Nephron progenitor cell (in vitro differentiated cells): ENCODE measurements at places on chromosomes 2 and 18.

DNA sequence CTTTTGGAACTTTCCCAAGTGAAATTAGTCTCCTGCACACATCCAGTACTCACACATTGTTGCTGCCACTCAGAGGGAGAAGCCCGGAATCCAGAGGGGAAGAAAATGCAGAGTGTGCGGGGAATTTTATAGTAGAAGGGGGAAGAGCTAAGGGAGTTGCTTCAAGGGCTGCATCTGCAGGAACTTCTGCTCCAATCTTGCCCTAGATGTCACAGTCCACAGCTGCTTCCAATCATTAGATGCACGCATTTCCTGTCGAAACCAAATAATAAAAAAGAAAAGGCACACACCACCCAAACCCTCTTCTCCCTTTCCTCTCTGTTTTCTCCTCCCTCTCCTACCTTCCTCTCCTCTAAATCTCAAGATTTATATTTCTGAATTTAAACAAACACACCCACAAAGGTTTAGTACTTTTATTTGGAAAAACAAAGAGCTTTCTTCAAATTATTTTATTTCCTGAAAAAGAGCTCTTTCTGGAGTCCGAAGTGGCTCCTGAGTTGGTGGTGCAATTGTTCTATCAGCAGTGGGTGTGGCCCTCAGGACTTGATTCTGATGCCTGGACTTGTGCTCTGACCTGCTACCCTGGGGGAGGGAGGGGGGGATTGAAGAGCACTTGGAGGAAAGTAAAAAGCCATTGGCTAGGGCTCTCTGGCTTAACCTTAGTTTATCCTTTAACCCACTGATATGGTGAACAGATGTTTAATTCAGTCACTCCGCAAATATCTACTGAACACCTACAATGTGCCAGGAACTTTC lies 72.0 kb downstream of the KCNE4 start:
- DNase-seq, result no peak

DNA sequence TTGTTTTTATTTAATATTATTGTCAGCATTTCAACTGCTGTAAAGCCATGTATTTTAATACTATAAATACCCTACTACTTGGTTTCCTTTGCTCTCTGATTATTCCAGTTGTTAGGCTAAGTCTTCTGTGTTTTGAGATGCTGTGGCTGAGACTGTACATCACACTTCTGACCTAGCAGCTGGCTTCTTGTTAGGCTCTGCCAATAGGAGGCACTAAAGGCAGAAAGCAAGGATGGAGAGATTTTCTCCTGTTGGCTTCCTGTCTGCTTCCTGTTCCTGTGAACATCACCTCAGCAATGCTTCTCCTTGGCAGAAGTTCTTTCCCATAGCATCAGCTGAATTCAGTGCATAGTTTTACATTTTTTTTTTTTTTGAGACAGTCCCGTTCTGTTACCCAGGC lies 68.3 kb upstream of the YPEL5 start:
- DNase-seq, result no peak

DNA sequence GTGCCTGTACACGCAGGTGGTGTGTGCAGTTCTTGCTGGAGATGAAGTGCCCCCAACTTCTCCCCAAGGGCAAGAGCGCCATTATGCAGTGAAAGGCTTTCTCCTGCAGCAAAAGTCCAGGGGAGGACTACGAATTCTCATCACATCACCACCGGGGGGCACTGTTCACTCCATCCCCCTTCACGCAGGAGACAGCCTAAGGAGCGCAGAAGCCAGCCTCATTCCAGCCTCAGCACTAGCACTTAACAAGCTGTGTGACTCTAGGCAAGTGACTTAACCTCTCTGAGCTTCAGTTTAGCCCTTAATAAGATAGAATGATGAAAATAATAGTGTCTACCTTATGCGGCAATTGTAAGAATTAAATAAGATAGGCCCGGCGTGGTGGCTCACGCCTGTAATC lies 32.3 kb downstream of the DNMT3A start:
- peak; percentile 62 for DNase-seq

DNA sequence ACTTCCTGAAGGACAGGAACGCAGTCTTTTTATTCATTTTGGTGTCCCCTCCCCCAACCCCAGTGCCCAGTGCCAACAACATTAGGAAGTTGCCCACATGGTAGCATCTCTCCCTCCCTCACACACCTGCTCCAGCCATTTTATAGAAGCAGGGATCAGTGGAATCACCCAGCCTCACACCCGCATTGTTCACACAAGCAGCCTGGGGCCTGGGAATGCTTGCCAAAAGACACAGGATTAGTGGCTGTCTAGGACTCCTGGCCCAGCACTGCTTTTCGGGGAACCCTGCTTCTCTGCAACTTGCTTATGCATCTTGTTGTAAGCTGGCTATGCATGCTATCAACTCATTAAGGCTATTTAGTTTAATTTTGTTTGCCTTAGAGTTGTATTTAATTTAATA lies 17.9 kb downstream of the TMEM37 start:
- no peak for DNase-seq

DNA sequence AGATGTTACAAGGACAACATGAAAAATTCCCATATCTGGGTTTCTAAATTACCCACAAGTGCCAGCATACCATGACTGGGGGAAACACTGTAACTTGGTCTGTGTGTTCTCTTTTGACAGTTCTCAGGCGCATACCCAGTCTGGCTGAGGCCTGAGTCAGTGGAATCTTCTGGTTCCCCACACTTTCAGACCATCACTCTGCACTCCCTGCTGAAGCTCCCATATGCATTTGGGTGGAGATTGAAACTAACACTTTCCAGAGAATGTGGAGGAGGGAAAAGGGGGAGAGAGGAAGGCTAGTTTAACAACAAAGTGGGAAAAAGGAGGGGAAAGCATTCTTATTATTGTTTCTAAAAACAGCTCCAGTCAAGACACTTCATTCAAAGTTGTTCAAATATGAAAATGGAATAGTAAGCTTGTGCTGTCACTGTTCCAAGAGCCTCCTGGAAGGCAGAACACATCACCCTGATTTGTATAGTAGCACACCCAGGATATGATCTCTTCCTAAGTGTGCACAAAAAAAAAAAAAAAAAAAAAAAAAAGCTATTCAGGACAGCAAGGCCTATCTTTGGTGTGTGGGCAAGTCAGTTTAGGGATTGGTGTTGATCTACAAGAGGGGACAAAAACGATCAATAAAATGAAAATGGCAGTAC lies 48.1 kb upstream of the CTIF start:
- no peak for DNase-seq

GRCh38 chr2:202490479-202490878 lies 114.4 kb downstream of the BMPR2 start:
- no peak for DNase-seq

DNA sequence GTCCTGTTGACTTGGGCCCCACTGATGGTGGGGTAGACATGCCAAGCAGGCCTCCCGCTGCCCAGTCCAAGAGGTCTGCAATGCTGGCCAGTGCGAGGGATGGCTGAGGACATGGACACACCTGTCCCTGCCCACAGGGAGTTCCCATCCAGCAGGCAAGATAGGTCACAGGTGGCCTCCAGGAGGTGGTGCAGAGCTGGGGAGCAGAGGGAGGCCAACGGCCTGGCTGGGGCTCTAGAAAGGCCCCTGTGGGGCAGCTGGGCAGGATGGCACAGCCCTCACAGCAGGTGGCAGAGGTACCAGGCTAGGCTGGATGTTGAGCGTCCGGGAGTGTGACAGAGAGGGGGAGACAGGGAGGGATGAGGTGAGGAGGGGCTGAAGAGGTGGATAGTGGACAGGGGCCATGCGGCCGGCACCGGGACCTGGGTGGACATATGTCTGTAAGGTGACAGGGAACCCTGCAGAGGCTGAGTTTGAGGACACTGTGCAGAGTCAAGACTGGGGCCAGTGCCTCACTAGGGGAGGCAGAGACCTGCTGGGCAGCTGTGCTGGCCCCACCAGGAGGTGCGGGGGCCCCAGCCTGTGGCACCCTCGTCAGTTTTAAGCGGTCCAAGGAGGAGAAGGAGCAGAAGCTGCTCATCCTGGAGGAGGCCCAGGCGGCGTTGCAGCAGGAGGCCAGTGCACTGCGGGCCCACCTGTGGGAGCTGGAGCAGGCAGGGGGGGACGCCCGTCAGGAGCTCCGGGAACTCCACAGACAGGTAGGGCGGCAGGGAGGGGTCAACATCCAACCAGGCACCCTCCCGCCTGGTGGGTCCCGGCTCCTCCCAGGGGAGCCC lies 34.3 kb upstream of the SNED1 start:
- DNase-seq, result peak; percentile 3

DNA sequence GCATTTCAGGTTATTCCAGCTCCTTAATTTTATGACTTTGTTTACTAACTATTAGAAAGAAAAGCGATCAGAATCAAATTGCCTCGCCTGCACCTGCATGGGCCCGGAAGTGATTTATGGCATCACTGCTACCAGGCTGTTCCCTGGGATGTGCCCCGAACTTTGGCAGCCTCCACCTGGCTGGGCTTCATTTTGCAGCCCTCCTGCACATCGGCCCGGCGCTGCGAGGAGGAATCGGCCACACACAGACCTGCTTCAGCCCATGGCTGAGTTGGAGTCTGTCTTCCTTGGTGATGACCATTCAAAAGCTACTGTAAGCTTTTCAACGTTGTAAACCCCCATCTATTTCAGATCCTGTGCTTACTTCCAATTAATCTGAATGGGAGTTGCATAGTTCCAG lies 638.0 kb downstream of the RNF144A start:
- no peak for DNase-seq

GRCh38 chr18:815353-815752 lies 3.3 kb upstream of the YES1 start:
- no peak for DNase-seq

GRCh38 chr2:4840791-4841190 lies 851.4 kb upstream of the SOX11 start:
- DNase-seq, result no peak

DNA sequence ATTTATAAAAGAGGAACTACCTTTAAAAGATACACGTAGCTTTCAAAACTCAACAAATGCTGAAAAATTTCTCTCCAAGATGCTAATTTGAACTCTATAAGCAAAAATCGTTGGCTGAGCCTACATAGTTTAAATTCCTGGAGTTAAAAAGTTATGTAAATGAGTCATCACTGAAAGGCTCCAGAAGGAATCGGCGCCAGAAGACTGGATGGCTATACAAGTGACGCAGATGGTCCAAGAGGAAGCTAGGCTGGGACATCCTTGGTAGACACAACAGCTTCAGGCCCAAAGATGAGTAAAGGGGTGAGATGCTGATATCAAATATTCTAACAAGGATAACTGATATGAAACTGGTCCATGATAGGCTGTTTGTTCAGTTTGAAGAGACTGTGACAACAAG lies 22.8 kb upstream of the DNAH6 start:
- no peak for DNase-seq

- DNase-seq, result peak; percentile 78
Measured at GRCh38 chr18:24271381-24272228, 126.0 kb downstream of the OSBPL1A start.

- no peak for DNase-seq
Measured at GRCh38 chr18:44708451-44709083, 27.9 kb downstream of the SETBP1 start.

DNA sequence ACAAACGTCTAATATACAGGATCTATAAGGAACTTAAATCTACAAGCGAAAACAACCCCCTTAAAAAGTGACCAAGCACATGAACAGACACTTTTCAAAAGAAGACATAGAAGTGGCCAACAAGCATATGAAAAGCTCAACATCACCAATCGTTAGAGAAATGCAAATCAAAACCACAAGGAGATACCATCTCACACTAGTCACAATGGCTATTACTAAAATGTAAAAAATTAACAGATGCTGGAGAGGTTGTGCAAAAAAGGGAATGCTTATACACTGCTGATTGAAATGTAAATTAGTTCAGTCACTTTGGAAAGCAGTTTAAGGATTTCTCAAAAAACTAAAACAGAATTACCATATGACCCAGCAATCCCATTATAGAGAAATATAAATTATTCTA lies 1148.5 kb upstream of the FAM98A start:
- no peak for DNase-seq

GRCh38 chr2:96923810-96924774 lies 54.2 kb upstream of the SEMA4C start:
- no peak for DNase-seq

DNA sequence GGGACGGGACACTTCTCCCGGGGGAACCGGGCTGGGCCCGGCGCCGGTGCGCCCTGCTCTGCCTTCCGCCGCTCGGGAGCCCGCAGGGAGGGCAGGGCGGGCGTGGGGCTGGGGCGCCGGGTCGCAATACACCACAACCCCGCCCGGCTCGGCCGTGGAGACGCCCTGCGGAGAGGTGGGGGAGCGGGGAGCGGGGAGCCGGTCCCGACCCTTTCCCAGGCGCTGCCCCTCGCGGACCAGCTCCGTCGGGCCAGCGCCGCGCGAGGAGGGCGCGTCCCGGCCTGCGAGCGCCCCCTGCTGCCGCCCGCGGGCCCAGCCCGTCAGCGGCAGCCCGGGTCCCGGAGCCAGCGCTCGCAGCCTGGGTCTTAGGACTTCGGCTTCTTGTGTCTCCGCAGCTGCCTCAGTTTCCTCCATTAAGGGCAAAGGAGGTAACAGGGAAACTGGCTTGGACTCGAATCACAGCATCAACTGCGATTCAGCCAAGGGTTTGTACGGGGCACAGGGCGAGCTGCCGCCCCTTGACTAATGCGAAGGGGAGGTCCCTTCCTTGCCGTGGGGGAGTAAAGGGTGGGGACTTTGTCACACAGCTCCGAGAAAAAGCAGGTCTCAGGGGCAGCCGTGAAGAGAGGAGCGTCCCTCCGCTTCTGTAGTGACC lies 635 bp upstream of the ADRA2B start:
- DNase-seq, result peak; percentile 79

DNA sequence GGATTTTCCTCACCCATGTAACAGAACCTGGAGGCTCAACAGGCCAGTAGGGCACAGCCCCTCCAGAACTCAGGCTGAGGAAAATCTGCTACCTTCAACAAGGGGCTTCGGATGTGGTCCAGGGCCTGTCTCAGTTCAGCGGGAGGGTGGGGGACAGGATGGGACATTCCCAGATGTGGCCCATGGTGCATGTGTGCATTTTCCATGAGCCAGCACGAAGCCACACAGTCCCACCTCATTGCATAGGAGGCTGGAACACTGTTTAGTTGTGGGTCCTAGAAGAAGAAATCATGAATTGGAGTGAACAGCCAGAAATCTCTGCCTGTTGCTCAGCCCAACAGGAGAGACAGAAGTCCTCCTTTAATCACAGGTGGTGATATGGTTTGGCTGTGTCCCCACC lies 469.6 kb upstream of the MYT1L start:
- DNase-seq, result no peak

DNA sequence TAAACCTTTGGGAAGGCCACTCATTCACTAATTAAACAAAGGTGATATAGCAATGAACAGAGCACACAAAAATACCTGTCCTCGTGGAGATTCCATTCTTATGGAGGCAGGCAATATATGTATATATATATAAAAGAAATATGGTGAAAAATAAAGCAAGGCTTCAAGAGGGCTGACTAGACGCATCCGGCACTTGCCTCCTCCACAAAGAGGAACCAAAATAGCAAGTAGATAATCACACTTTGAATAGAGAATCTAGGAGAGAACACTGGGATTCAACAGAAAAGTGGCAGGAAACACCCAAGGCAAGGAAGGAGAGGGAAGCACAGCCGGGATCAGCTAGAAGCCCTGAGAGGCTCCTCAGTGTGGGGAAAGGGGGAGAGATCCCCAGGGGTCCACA lies 218.4 kb upstream of the FOSL2 start:
- no peak for DNase-seq
